ENCODE measurements at places on chromosomes 5 and 9.
A peak's percentile ranks its signal among the peaks of the same experiment; 100 is the strongest.

DNA sequence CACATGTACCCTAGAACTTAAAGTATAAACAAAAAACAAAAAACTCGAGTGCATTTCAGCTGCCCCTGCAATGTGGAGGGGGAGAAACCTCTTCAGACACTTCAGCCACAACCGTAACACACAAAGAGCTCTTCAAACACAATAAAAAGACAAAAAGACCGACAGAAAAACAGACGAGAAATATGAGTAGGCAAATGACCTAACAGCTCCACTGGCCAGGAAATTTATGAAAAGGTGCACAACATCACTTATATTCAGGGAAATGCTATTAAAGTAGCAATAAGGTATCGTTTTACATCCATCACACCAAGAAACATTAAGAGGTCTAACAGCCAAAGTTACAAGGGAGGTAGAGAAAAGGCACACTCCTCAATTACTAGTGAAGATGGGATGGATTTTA, 6.2 kb downstream of the ZBED3 start:
- DNase-seq, result no peak

DNA sequence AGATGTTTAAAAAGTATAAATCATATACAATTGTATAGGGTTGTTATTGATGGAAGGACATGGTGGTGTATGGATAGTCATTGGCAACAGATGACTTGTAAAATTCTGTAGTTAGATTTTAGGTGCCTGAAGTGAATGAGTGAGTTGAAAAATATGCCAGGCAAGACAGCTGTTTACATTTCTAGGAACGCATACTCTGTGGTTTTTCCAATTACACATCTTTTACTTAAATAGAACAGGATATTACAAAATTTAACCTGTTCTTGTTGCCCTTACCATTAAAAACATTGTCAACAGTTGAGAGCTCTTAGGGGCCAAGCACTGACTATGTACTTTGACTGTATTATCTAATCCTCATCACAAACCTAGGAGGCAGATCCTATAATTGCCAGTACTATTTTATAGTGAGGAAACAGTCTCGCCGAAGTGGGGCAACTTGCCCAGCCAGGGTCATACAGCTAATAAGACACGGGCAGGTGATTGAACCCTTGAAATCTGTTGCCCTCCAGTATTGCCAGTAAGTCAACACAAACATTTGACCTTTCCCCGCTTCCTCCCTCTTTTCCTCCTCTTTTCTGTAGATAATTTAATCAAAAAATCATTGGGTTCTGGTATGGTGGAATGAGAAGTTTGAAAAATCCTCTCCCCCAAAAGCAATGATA, 88.6 kb downstream of the MACROH2A1 start:
- no peak for DNase-seq

DNA sequence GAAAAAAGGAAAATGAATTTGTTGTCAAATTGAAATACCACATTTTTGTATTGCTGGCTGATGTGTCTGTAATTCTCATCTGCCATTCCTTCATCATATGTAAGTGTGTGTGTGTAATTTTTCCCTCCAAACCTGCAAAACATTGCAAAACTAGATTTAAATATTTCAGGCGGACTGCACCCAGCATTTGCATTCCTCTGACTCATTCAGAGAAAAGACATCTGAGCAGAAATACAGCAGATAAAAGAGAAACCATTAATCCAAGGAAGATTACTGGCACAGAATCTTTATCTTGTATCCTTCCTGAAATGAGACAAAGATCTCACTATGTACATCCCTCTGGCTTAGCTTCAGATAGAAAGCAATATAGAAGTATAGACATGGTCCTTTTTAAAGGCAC, 275.3 kb downstream of the TMEM38B start:
- no peak for DNase-seq

DNA sequence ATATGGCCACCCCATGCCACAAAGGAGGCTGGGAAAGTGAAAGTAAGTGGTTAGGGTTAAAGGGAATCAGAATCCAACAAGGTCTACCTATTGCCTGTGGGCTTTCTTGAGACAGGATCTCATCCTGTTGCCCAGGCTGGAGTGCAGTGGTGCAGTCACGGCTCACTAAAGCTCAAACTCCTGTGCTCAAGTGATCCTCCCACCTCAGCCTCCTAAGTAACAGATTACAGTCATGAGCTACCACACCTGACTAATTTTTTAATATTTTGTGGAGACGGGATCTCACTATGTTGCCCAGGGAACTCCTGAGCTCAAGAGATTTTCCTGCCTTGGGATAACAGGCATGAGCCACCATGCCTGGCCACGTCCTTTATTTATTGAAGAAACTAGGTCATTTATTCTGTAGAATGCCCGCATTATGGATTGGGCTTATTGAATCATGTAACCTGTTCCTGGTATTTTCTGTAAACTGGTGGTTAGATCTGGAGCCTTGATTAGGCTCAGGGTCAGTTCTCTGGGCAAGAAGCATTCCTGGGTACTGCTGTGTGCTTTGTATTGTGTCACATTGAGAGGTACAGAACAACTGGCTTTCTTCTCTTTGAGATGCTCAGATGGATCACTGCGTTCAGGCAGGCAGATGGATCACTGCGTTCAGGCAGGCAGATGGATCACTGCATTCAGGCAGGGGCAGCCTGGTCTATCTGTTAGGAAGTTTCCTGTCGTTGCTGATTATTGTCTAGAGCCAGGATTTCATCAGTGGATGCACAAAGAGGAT, 41.6 kb downstream of the ERGIC1 start:
- no peak for DNase-seq

GRCh38 chr9:85408494-85408893, 333.3 kb downstream of the AGTPBP1 start:
- no peak for DNase-seq

DNA sequence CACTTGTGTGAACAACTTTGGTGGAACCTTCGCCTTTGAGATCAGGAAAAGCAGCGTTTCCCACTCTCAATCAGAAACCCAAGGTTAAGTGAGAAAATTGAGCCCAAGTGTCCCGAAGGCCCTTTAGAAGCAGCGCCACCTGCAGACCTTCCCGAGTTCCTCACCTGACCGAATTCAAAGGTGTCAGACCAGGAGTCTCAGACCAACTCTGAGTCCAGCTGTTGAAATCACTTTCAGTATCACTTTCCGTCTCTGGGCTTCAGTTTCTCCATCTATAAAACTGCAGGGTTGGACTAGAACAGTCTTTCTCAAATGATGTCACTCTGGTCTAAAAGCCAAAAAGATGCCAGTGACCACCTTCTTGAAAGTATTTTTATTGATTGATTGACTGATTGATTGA, 31.7 kb upstream of the GRHPR start:
- peak; percentile 35 for DNase-seq
